ENCODE measurements at places on chromosomes 7 and 10.

DNA sequence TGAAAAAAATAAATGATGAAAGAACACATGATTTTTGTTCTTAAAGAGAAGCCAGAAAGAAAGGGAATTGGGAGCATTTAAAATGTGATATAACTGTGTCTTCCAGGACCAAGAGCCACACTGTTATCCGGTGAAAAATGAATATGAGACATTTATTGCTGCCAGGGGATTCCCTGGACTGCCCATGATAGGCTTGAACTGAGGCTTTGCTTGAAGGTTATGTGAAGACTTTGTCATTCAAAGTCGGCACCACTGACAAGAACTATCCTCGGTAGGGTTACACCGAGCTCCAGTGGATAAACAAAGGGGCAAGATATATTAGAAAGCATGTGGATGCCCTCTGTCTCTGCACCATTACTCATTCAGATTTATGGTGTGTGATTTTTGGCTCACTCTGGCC lies 125.4 kb upstream of the MINDY3 start:
- no peak for DNase-seq

GRCh38 chr10:98509745-98510144 lies 63.0 kb upstream of the HPS1 start:
- no peak for DNase-seq

DNA sequence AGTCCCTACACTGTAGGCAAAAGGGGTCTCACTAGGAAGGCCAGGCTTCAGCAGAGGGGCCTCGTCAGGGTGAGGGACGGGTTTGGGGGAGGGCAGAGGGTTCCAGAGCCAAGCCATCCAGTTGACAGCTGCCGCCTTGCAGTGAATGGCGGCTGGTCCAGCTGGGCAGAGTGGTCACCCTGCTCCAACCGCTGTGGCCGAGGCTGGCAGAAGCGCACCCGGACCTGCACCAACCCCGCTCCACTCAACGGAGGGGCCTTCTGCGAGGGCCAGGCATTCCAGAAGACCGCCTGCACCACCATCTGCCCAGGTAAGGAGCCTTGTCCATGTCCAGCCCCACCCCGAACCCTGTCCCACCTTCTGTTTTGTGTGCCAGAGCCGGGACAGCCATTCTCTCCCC lies 31.6 kb upstream of the SLC29A3 start:
- no peak for DNase-seq

DNA sequence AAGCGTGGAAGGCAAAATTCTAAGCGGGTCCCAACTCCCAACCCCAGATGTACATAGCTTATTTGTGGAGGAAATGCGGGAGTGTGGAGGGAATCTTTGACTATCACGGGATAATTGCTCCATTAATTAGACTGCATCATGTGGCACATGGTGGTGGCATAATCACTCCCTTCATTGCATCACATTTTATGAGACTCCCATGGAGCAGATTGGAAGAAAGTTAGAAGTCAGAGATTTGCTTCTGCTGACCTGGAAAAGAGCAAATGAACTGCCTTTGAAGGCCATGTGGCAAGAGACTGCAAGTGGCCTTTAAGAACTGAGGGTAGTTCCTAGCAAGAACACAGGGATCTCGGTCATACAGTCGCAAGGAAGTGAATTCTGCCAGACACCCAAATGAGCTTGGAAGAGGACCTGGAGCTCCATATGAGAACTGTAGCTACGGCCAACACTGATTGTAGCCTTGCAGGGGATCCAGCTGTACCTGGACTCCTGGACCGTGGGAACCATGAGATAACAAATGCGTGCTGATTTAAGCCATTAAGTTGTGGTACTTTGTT lies 37.1 kb upstream of the ITGB1 start:
- DNase-seq: no peak

- DNase-seq: no peak
These were observed 147.1 kb downstream of the TRIL start for GRCh38 chr7:28811008-28811407.

DNA sequence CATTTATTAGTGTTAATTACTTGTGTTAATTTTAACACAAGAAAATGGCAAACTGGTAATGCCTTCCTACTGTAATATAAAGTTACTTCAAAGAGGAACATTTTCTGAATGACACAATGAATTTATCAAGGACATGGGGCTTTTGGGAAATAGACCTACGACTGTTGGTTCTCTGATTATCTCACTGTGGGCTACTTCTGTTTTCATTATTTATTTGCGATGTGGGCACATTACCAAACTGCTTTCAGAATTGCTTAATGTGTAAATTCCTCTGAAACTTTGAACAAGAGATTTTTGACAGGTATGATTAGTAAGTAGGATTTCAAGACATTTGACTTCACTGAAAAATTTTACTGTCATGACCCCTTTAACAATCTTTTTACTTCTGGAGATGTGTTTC lies 535.6 kb downstream of the CNTNAP2 start:
- DNase-seq: no peak

DNA sequence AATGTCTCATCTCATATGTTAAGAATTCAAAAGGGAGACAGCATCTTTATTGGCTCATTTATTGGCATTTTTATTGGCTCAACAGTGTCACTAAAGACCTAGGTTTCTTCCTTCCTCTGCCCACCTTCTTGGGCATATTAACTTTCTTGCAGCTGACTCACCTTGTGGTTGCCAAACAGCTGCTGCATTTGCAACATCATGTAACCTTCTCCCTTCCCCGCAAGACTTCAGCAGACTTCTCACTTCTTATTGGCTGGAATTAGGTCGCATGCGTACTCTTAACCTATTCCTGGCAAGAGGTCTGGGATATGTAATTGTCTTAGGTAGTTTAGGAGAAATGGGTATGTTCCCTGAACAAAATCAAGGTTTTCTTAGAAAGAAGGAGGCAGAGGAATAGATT lies 263.2 kb downstream of the POU6F2 start:
- DNase-seq: no peak

DNA sequence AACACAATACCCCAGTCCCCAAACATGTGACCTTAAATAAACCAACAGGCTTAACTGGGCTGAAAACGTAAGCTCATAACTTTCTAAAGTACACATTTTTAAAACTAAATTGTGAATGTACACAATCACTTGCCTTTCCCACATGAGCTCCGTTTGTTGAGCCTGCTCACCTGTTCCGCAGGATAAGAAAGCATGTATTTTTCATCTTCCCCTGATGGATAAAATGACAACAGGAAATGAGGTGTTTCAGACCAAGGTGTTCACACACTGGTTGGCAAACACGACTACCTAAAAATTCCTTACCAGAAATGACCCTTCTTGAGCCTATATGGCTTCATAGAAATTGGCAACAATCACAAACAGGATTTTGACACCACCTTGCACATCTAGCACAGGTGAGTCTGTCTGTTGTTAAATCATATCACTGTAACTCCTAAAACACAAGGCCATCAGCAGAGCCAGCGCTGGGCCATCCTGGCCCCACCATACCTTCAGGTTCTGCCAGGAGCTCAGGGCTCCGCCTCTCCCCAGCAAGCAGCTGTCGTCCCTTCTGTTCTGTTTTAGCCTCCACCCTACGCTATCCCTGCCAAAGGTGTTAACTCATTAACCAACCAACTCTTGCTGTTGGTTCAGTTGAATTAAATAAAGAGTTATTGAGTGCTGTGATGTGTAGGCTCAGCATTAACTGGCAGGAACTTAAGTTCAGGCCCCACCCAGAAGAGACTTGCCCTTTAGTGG lies 73.6 kb upstream of the RNF32 start:
- DNase-seq: no peak

DNA sequence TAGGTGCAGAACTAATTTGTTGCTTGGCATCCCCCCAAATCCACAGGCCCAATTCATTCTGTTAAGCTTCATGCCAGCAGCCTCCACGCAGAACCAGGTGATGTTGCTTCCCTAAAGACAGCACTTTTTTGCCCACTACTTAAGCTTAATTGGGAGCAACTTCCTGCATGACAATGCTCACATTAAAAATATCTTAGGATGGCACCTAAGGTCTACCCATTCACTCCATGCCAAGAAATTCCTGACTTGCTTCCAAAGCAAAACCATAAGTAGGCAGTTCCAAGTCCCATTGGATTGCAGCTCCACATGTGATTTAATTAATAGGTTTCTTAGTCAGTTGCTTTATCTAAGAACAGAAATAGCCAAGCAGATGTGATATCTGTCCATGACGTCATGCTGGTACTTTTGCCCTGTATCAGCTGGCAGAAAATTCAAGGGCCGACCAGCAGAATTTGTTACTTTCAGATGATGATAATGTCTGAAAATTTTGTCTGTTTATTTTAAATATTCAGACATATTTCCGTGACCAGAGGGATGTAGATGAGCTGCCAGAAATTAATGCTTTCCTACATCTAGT lies 325.5 kb downstream of the LHFPL3 start:
- DNase-seq: no peak

GRCh38 chr10:86206240-86206579 lies 160.4 kb downstream of the GRID1 start:
- DNase-seq: no peak

GRCh38 chr7:120996988-120997345 lies 8.5 kb downstream of the CPED1 start:
- no peak for DNase-seq

All from stimulated activated CD4-positive, alpha-beta T cell treated with anti-CD3 and anti-CD28 coated beads, Interleukin-2, amount 100 ng/mL, for 24 hours (primary cell).